GM04504 (cell line): ENCODE measurements at places on chromosomes 6 and 20.
A peak's percentile ranks its signal among the peaks of the same experiment; 100 is the strongest.

DNA sequence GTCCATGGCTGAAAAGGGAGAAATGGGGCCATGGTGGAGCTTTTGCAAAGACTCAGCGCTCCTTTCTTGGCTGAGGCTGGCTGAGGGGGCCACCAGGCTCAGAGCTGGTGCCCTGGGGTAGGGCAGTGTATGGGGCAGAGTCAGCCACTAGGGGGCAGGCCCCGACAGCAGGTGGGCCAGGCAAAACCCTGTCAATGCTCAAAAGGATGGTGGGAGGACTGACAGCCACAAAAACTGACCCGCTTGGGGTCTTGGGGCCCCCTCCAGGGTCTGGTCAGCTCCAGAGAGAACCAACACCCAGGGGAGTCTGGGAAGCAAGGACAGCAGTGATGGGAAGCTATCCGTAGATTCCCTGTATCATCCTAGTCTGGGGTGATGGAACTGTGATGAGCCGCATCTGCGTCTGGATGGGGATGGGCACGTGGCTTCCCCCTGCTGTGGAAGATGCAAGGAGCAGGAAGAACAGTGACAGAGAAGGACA lies 306.9 kb downstream of the DHX35 start:
- no peak for DNase-seq

GRCh38 chr6:111183702-111184517 lies 96.6 kb downstream of the SLC16A10 start:
- no peak for DNase-seq

- no peak for DNase-seq
These were observed 62.0 kb downstream of the UST start for GRCh38 chr6:148808786-148809304.

DNA sequence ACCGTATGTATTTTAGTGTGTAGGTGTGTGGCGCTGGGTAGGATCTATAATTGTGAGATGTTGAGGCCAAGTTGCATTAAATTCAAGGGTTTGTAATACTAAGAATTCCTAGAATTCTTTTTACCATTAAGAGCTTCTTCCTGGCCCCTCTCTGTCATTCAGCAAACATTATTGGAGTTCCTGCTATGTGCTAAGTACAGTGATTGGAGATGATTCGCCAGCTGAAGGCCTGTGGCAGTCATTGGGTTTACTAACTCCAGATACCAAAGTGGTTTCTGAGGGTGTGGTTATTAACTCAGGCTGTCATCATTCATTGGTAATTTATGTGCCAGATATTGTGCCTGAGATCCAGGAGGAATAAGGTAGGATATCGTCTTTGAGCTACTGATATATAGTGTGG lies 167.1 kb downstream of the LAMA2 start:
- no peak for DNase-seq

DNA sequence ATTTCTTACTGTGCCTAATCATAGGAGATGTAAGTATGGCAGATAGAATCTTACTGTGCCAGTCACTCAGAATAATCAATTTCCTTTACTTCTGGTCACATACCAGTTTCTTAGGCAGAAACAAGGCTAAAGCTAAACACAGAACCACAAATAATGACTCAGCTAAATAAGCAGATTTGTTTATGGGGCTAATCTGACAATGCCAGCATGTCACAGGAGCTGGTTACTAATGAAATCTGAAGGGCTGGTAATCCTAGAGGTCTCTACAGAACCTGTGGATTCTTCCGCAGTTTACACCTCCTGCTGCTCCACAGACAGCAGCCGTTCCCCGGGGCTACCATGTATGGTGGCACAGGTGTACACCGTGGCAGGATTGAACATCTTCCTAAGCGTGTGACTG lies 80.8 kb downstream of the LYRM4 start:
- no peak for DNase-seq

GRCh38 chr6:74834967-74835366 lies 370.9 kb downstream of the COL12A1 start:
- DNase-seq: no peak

- peak; percentile 87 for DNase-seq
These were observed 124.4 kb upstream of the NUP153 start for GRCh38 chr6:17831135-17831534.

DNA sequence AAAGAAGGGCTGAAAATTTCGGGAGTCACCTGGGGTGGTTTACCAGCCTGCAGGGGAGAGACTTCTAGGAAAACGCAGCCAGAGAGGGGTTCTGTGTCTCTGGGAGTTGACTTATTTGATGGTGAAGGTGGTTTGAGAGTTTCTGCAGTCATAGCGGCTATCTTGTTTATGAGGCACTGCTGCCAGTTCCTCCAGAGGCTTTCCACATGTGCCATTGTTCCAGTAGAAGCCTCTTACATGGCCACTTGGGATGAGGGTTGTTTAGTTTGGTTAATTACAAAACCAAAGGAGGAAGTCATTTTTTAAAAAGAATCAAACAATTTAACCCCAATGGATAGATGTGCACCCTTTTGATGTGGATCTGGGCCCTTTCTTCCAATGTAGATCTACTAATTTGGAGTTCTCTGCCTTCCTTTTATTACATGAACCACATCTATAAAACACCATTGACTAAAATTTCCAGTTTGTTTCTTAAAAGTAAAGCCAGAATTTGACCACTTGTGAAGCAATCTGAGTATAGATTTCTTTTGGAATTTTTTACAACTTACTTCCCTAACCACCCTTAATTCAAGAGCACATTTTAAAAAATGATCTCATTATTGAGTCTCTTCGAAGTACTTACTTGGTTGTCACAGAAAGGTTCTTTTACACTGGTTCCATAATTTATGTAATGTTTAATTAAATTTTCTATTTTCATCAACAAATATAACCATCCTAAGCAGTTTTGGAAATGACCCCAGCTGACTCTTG lies 97.6 kb downstream of the TCP11 start:
- no peak for DNase-seq

GRCh38 chr20:53660078-53660909 lies 66.7 kb upstream of the ZNF217 start:
- no peak for DNase-seq

DNA sequence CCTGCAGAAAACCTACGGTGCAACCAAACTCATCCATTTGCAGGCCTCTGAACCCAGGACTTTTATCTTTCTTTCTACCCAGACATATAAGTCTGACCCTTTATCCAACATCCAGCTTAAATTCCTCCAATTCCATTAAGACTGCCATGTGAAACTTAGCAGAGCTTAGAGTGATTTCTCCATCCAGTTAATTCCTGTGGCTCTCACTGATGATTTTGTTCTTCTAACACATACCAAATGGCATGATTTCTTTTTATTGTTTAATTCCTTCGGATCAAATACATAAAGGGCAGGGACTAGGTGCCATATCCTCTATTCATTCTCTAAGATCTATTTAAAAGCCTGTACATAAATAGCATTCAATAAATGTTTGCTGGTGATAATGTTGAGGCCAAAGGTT lies 92.9 kb downstream of the TASP1 start:
- no peak for DNase-seq

GRCh38 chr20:49680484-49680883 lies 33.2 kb downstream of the B4GALT5 start:
- DNase-seq: no peak

- DNase-seq: no peak
These were observed 1.1 kb downstream of the RNASET2 start for GRCh38 chr6:166955121-166955864.

GRCh38 chr6:354631-355280 lies 36.8 kb upstream of the IRF4 start:
- no peak for DNase-seq

GRCh38 chr6:170198298-170198697 lies 92.6 kb downstream of the DLL1 start:
- DNase-seq: no peak
